H1 (cell line): ENCODE measurements at places on chromosomes 4 and X. TPM values are rescaled to one million over a fixed set of nuclear protein-coding genes. Genes with fewer than 3 reads are reported as not detected.

DNA sequence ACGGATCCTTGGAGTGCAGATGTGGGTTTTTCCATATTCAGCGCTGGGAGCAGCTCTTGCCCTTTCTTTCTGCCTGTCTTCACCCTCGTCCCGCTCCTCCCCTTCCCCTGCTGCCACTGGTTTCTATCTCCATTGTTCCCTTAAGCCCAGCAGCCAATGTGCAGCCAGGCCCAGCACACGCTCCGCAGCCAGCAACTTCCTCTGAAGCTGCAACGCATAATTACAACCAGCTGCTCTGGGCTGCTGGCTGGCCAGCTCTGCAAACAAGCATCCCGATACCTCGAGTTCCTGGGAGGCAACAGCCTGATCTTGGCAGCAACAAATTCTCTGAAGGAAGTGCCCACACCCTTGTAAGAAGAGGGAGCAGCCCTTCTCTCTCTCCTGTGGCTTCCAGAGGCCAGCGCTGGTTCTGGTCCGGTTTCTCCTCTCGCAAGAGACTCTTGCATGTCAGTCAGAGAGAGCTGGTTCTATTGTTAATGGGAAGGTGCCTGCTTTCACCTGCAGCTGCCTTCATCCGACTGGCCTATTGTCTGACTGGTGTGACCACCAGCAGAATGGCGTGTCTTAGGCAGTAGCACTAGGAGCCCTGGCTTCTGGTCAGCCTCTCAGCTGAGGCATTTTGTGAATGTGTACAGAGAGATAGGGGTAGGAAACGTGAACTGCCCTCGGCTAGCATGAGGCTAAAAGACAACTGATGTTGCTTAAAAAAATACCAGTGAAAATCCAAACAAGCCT lies 83.8 kb upstream of the MAML3 start:
- peak overlapping the region; percentile 66; the same call in 1 of the 2 replicates for H3K27ac ChIP-seq
- H3K36me3 ChIP-seq = no peaks in the 10 kb centered on the region
- no peaks in the 10 kb centered on the region for H3K27me3 ChIP-seq
- H3K4me3 ChIP-seq = peak overlapping the region; percentile 27; the same call in 1 of the 2 replicates
- DNase-seq = peak; percentile 72
- peaks cover 17% of the 10 kb centered on the region for H3K4me1 ChIP-seq

DNA sequence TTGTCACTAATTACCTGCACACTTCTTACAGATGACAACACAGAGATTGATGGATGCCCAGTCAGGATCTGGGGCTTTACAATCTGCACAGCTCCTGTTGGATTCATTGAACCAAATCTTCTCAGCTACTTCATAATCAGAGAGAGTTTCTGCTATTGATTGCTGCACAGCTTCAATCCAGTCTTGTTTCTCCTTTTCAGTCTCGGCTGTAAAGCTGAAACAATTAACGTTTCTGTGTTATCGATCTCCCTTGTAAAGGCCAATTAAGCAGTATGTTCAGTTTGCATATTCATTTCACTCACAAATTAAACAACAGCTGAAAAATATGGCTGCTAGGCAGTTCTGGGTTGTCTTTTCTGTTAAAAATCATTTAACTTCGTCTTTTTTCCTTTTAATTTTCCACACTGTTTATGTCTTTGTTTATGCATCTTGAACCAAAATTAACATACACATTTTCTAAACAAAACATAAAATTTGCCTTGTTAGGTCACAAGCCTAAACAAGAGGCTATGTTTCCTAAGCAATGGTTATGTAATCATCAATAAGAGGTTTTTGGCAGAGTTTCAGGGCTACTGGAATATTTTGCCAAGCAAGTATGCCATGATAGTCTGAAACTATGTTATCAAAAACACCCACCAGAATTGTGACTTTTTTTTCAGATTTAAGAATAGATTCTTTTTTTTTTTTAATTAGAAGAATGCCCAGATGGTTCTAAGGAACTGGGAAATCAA lies 79.2 kb downstream of the ARAP2 start:
- DNase-seq = no peak
- no peaks in the 10 kb centered on the region for H3K27me3 ChIP-seq
- no peak overlapping the region for H3K4me3 ChIP-seq
- no peaks in the 10 kb centered on the region for H3K4me1 ChIP-seq

DNA sequence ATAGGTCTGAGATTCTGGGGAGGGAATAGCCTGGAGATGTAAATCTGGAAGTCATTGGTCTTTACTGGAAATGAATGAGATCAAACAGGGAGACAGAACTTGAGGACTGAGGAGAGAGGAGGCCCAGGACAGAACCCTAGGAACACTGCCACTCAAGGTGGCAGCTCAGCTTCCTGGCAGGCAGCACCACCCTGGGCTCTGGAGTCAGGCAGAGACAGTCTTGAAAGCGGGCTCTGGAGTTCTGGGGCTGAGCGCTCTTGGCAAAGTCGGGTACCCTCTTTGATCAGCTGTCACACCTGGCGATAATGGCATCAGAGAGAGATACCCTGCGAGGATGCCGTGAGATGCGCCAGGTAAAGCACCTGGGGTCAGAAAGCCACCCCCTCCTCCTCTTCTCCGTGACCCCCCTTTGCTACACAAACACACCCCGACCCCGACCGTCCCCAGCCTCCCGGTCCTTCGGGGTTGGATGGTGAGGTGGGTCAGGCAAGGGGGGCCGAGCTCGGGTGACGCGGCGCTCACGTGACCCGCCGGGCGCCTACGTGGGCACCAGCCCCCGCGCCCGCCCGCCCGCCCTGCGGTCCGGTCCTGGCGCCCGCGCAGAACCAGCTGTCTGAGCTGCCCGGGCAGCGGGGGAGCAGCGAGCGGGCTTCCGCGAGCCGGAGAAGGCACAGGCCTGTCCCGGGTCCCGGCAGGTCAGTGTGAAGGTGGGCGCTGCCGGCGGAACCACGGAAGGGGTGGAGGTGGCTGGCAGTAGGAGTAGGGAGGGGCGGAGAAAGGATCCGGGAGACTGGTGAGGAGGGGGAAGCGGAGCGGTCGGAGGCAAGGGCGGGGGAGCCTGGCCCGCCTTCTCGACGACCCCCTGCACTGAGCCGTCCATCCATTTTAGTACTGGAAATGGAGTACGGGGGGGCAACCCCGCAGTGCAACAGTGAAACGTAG lies at the start of gene TCEAL3:
TCEAL3 (plus strand) TSS at position 600 of the 942 bp plus-strand sequence. CDS start 1,102 bp downstream, outside the sequence.
- no peaks in the 10 kb centered on the region; the same call in 1 of the 2 replicates for H3K36me3 ChIP-seq
- peak; percentile 69 for DNase-seq
- H3K27me3 ChIP-seq = no peaks in the 10 kb centered on the region
- no peak within 1 kb of the TSS; the same call in 1 of the 2 replicates for H3K27ac ChIP-seq

DNA sequence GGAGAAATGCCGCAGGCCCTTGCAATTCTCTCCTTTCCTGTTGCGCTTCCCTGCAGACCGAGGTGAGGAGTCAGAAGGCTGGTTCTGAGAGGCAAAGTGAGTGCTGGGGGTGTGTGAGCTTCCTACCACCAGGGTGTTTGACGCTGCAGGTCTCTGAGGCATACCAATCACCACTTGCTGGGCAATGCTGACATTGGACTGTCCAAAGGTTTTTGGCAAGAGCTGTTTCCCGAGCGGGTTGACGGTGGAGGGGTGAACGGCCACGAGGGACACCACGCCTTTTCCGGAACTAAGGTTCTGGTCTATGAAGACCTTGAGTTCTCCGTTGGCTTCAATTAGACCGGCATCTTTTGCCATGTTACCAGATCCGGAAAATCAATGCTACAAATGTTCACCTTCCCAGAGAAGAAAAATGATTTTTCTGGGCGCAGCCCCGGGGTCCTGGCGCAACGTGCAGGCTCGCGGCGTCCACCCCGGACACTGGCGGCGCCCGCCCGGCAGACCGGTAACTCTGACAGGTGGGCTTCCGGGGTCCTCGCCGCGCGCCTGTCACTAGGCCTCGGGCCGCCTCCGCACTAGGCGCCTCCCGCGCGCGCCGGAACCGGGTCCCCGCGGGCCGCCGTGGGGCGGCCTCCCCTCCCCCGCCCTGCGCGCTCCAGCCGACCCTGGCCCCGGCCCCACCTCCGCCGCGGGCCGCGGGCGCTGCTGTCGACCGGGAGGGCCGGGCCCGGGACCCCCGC lies 44.9 kb upstream of the FAM47C start:
- peak overlapping the region; percentile 35 for H3K4me3 ChIP-seq
- H3K4me1 ChIP-seq = no peaks in the 10 kb centered on the region
- peaks cover 10% of the 10 kb centered on the region; the same call in 1 of the 2 replicates for H3K27me3 ChIP-seq
- no peaks in the 10 kb centered on the region for H3K36me3 ChIP-seq
- no peak overlapping the region for H3K27ac ChIP-seq
- peak; percentile 45 for DNase-seq

GRCh38 chrX:70038515-70038914 lies 11.2 kb downstream of the AWAT2 start:
- H3K36me3 ChIP-seq = no peaks in the 10 kb centered on the region
- DNase-seq = no peak
- no peaks in the 10 kb centered on the region for H3K4me1 ChIP-seq
- H3K4me3 ChIP-seq = no peak overlapping the region
- H3K27me3 ChIP-seq = no peaks in the 10 kb centered on the region
- no peak overlapping the region for H3K27ac ChIP-seq

- no peaks in the 10 kb centered on the region for H3K4me1 ChIP-seq
- H3K36me3 ChIP-seq = no peaks in the 10 kb centered on the region
- peaks cover 13% of the 10 kb centered on the region for H3K27me3 ChIP-seq
- DNase-seq = peak; percentile 87
- peak overlapping the region; percentile 64 for H3K4me3 ChIP-seq
Observed at GRCh38 chr4:52051615-52052474, 741 bp downstream of the SPATA18 start.

DNA sequence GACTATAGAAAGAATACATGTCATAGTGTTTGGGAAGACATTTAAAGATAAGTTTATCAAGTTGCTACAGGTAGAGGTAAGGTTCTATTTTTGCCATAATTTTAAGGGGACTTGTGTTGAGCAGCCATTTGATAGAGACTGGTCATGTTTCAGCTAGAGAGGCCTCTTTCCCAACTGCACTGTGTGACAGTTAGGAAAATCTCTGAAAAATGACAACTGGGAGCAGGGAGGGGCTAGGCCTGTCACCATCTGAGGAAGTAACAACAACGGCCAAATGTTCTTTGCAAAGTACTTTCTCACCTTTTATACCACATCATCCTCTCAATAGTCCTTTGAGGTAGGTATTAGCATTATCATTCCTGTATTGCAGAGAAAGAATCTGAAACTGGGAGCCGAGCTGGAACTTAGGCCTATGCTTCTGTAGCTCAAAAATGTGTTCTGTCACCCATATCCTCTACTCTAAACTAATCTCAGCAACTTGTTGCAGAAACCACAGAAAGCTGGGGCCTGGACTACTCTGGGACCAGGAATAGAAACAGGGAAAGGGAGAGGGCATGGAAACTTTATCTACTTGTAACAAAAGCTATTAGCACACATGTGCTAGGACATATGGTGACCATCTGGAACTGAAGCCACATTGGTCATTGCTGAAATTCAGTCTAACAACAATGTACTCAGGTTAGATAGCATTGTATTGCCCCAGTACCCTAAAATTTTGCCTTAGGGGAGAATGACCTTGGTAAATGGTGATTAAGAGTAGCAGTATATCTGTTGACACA lies 198.9 kb downstream of the MID1IP1 start:
- no peaks in the 10 kb centered on the region for H3K36me3 ChIP-seq
- H3K4me3 ChIP-seq = no peak overlapping the region
- DNase-seq = no peak
- no peaks in the 10 kb centered on the region for H3K27me3 ChIP-seq

- H3K4me3 ChIP-seq = no peak overlapping the region
- no peaks in the 10 kb centered on the region for H3K4me1 ChIP-seq
- H3K36me3 ChIP-seq = no peaks in the 10 kb centered on the region
- H3K27me3 ChIP-seq = no peaks in the 10 kb centered on the region
Observed at GRCh38 chrX:10702031-10702430, 81.6 kb upstream of the MID1 start.

- H3K27me3 ChIP-seq = no peaks in the 10 kb centered on the region
- no peak overlapping the region for H3K4me3 ChIP-seq
- no peak overlapping the region for H3K27ac ChIP-seq
- DNase-seq = no peak
Observed at GRCh38 chr4:150308824-150309472, 230.7 kb downstream of the DCLK2 start.

DNA sequence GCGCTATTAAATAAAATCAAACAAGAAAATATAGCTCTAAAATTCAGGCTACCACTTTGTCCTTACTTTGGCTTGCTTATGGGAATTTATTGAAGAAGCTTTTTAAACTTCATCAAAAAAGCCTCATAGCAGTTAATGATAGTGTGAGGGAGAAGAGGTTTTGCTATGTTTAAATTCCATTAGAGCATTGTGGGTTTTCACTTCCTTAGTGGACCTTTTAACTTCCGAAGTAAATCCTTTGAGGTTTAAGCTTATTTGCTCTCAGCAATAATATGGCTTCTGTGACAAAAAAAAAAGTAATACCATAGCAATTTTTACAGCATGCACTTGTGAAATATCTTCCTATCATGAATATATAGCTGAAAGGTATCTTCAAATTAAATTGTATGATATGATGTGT lies 120.2 kb upstream of the NDST4 start:
- H3K4me3 ChIP-seq = no peak overlapping the region
- DNase-seq = no peak
- no peaks in the 10 kb centered on the region for H3K27me3 ChIP-seq
- no peaks in the 10 kb centered on the region for H3K36me3 ChIP-seq
- no peak overlapping the region for H3K27ac ChIP-seq

DNA sequence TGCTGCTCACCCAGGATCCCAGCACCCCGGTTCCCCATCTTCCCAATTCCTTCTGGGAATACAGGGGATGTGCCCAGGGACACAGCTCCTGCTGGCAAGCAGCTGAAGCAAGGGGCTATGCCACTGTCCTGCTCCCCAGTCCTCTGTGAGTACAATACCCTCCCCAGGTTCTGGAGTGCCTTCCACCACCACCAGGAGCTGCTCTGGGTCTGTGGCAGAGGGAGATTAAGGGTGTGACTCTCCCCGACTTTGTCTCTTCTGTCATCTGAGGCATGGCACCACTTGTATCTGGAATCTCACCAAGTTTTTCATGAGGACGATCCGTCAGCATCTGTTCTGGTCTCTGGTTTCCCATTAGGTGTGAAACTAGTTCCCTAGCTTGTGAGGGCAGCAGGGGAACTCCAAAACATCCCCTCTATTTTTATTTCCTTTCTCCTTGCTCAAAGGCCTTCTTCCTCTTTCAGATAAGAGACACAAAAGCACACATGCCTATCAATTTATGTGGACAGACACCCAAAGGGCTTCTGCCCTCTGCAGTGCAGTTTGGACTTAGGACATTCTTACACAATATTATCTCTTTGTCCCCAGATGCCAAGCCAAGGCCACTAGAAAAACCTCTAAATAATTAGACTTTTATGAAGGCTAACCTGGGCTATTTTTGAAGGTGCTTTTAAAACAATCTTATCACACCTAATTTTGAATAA lies 26.8 kb downstream of the MGST2 start:
- no peaks in the 10 kb centered on the region for H3K4me1 ChIP-seq
- no peaks in the 10 kb centered on the region for H3K27me3 ChIP-seq
- no peaks in the 10 kb centered on the region for H3K36me3 ChIP-seq
- no peak overlapping the region for H3K27ac ChIP-seq
- no peak for DNase-seq

GRCh38 chr4:36332782-36333131 lies 51.3 kb downstream of the DTHD1 start:
- no peak overlapping the region for H3K27ac ChIP-seq
- H3K36me3 ChIP-seq = no peaks in the 10 kb centered on the region
- H3K4me3 ChIP-seq = no peak overlapping the region
- H3K27me3 ChIP-seq = no peaks in the 10 kb centered on the region
- DNase-seq = no peak
- H3K4me1 ChIP-seq = no peaks in the 10 kb centered on the region

NAP1L3 gene
- 55.2 and 58.8 TPM in 2 replicates for total RNA-seq

CXCL8 gene
- not detected in 2 replicates for total RNA-seq

PPBP gene
- total RNA-seq = 0.43 TPM in 1 of 2 replicates, not detected in the other

HTT gene
- 65.4 and 71.0 TPM in 2 replicates for total RNA-seq

CLDN34 gene
- 0.50 TPM in 1 of 2 replicates, not detected in the other for total RNA-seq

HSFX3 gene
- total RNA-seq = not detected in 2 replicates

MAGEB2 gene
- not detected in 2 replicates for total RNA-seq

CCDC149 gene
- total RNA-seq = 5.6 and 5.8 TPM in 2 replicates

TADA2B gene
- 12.1 and 12.3 TPM in 2 replicates for total RNA-seq

SSX7 gene
- total RNA-seq = not detected in 2 replicates

IL2RG gene
- total RNA-seq = not detected in 2 replicates

SHROOM2 gene
- total RNA-seq = 14.1 and 14.2 TPM in 2 replicates

PRRG3 gene
- 5.4 and 8.2 TPM in 2 replicates for total RNA-seq

GLOD5 gene
- total RNA-seq = not detected in 2 replicates
